Spinal cord (tissue), 10 donors: ENCODE measurements at places on chromosomes 16 and 17. TPM values are rescaled to one million over a fixed set of nuclear protein-coding genes. Genes with fewer than 3 reads are reported as not detected.

The MYH13 gene
- polyA plus RNA-seq: not detected

The HAS3 gene
- 5.8 TPM for polyA plus RNA-seq

The AIPL1 gene
- 0.16 TPM for polyA plus RNA-seq

The KCNH6 gene
- polyA plus RNA-seq: 1.7 TPM

The TBC1D3H gene
- not detected for polyA plus RNA-seq

The TRPV2 gene
- 17.2 TPM for polyA plus RNA-seq

The TTYH2 gene
- polyA plus RNA-seq: 66.4 TPM

The DPEP1 gene
- polyA plus RNA-seq: 6.9 TPM

The NMRAL1 gene
- polyA plus RNA-seq: 46.7 TPM

The CCL1 gene
- not detected for polyA plus RNA-seq

The EPOP gene
- 2.3 TPM for polyA plus RNA-seq

The ZNF469 gene
- 11.1 TPM for polyA plus RNA-seq

The CEP295NL gene
- 0.27 TPM for polyA plus RNA-seq

The ATMIN gene
- 53.4 TPM for polyA plus RNA-seq

The STH gene
- polyA plus RNA-seq: 2.4 TPM

The SOCS3 gene
- 9.5 TPM for polyA plus RNA-seq

The IL32 gene
- polyA plus RNA-seq: 20.2 TPM

The RAC3 gene
- polyA plus RNA-seq: 212 TPM
